ENCODE measurements at places on chromosomes 7 and 10.

DNA sequence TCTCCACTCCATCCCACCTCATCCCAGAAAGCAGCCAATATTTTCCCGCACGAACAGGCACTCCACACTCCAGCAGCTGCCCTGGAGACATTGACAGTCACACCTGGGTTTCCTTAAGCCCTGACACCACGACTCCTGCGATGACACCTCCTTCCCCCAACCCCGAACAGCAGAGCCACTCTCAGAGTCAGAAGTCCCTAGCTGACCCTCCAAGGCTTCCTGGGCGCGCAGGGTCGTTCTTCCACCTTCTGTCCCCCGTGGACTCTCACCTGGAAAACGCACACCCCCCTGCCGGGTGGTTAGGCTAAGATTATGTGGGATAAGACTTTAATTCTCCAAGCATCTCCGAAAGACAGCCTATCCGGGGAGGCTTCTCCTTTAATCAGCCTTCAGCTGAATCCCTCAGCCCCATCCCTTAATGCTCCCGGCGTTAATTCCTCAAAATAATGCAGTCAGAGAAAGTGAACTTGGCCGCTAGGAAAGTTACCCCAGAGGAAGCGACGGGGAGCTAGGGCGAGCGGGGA is 1.1 kb downstream of the DENND11 start:
- DNase-seq: no peak

GRCh38 chr10:480928-481552 is 208.4 kb downstream of the DIP2C start:
- DNase-seq: no peak

GRCh38 chr10:100183481-100183880 is 2.3 kb downstream of the ERLIN1 start:
- DNase-seq: no peak

DNA sequence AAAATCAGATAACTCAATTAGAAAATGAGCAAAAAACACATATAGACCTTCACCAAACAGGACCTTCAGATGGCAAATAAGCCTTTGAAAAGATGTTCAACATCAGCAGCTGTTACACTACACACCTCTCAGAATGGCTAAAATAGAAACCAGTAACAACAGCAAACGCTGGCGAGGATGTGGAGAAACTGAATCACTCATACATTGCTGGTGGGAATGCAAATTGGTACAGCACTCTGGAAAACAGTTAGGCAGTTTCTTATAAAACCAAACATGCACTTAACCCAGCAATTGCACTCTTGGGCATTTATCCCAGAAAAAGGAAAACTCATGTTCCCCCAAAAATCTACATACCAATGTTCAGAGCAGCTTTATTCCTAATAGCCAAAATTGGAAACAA is 37.7 kb upstream of the SMARCD3 start:
- no peak for DNase-seq

GRCh38 chr7:8133188-8133848 is 128.6 kb downstream of the ICA1 start:
- no peak for DNase-seq

- no peak for DNase-seq
Measured at GRCh38 chr7:34664755-34665154, 6.7 kb downstream of the NPSR1 start.

GRCh38 chr10:13997650-13998049 is 333.1 kb downstream of the FRMD4A start:
- no peak for DNase-seq

Data from keratinocyte (primary cell).